Astrocyte (in vitro differentiated cells and primary cell): ENCODE measurements at places on chromosomes 7 and 10.

GRCh38 chr10:98168147-98168546, 33.7 kb downstream of the R3HCC1L start:
- no peak for DNase-seq

GRCh38 chr7:148031019-148031418, 559.5 kb upstream of the C7orf33 start:
- no peak for DNase-seq

GRCh38 chr7:47952224-47952623, 4.0 kb upstream of the PKD1L1 start:
- DNase-seq: no peak

DNA sequence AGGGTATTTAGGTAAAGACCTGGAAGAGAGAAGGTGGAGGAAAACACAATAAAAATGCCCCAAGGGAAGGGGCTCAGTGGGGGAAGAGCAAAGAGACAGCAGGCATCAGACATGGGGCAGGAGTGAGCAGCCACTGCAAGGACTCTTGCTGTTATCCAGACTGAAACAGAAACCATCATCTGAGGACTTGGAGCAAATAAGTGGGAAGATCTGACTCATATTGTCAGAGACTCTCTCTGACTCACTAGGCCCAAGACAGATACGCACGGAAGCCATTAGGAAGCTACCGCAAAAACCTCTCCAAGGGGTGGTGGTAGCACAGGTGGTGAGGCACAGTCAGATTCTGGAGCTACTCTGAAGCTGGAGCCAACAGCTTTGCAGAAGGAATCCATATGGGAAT, 110.7 kb downstream of the RNF32 start:
- peak; percentile 99 for DNase-seq

DNA sequence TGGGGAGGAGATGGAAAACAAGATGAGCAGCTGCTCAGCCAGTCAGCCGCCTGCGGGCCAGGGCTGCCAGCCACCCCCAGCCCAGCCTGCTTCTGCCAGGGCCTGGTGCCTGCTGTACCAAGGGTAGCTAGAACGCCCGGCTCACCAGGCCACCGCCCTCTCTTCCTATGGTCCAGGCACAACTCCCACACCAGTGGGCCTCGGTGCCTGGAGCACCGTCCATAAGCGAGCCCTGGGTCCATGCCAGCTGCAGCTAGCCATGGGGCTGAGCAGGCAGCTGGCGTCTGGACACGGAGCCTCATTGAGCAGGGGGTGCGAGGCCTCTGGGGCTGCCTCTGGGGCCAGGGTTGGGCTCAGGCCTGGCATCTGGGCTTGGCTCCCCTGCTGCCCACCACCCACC, 8.5 kb upstream of the RABGEF1 start:
- no peak for DNase-seq

- DNase-seq: peak; percentile 49
These were observed 277.4 kb downstream of the FZD1 start for GRCh38 chr7:91541641-91542040.

DNA sequence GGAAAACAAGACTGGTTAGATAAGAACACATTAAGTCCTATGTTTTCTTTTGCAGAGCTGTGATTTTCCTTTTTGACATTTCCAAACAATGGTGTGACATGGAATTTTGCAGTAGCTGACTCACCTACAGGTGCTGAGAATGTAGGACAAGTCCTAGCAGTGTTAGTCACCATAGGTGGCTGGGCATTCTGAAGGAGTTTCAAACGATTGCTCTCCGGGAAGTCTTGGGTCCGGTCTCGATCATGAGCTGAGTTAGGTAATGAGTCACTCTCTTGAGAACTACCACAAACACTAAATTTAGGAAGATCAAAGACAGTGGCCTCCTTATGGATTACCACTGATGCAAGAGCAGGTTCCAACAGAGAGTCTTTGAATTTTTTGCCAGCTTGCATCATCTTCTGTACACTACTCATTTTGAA, 3.6 kb downstream of the FIGNL1 start:
- peak; percentile 96 for DNase-seq

DNA sequence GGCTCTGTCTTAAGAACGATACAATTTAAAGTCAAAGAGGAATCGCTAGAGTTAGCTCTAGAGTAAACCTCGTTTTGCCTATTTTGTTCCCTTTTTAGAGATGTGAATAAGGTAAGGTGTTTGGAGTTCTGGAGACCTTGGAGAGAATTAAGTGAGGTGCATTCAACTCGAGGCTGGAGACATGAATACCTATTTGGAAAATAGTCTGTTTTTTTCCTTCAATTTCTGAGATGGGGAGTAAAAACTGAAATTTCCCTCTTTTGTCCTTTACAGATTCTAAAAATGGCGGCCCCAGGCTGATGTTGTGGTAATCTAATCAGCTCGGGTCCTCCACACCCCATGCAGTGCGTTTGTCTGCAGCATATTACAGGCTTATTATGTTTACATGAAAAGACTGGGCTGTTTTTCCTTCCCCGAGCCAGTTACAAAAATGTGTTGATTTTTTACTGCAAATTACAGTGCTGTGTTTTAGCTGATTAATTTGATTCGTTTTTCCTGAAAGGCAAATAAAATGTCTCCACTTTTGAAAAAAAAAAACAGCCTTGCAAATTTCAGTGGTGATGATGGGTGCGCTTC, 1.5 kb downstream of the KMT2E start:
- DNase-seq: no peak

- DNase-seq: no peak
These were observed 660.8 kb downstream of the SUGCT start for GRCh38 chr7:40795607-40796006.

GRCh38 chr7:34073676-34074075, 168.3 kb downstream of the BMPER start:
- DNase-seq: no peak

GRCh38 chr7:130998993-130999602, 265.1 kb upstream of the KLF14 start:
- peak; percentile 68 for DNase-seq

DNA sequence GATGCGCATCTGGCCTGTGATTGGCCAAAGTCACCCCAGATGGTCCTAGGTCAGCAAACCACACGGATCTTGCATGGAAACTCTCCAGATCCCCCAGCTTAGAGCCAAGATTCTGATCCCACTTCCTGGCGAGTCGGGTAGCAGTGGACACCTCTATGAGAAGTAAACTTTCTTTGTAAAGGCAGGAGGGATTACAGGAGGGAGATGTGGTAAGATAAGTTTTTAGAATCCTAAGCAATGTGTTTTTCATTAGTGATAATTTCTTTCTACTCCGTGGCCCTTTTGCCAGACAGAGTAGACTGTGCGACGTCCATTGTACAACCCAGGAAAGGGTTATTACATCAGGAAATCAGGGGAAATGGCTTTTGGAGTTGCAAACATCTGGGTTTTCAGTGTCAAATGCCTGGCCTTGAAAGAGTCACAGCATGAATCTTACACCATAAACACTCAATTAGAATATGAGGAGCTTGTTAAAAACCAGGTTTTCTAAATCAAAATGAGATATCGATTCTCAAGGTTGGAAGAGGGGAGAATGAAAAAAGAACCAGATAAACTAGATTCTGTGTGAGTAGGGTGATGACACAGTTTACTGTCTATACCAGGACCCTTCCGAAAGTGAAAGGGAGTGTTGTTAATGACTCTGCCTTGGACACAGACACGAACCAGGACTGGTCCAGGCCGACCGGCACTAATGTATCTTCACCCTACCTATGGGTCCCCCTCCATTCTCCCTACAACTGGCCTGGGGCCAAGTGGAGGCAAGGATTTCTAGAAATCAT, 61.9 kb upstream of the WAC start:
- no peak for DNase-seq

DNA sequence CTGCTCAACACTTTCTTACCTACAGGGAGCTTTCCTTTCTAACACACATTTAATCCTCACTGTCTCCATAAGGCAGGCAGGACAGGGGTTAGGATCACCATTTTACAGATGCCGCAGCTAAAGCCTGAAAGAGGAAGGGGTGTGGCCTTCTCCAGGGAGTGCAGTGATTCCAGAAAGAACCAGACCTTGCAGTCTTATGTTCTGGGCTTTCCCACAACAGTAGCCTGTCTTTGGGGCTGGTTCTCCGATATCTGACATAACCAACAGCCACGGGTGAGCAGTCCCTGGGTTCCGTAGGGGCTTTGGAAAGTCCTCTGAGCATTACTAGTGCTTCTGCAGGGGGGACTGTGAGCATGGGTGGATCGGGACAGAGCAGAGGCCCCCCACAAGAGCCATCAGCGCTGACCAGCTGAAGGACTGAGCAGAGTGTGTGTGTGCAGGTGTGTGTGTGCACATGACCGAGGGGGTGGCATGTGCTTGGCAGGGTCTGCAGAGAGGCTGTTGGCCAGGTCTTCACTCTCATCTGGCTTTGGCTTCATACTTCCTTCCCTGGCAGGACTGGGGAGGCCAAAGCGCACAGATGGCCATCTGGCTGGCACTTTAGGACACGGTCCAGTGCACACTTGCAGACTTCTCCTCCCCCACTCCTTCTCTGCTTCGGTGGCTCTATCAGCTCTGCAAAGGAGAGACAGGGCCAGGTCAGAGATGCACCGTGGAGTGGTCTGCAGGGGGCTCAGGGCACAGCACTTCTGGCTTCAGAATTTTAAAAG, 400.3 kb downstream of the RPS24 start:
- no peak for DNase-seq

- DNase-seq: peak; percentile 24
These were observed 6.2 kb downstream of the EIF3B start for GRCh38 chr7:2360796-2361195.

- DNase-seq: no peak
These were observed 10.8 kb downstream of the NKX6-2 start for GRCh38 chr10:132774902-132775863.

GRCh38 chr10:74640134-74640921, 186.1 kb upstream of the KAT6B start:
- peak; percentile 10 for DNase-seq
